ENCODE measurements at places on chromosomes 1 and 21.
A peak's percentile ranks its signal among the peaks of the same experiment; 100 is the strongest.

DNA sequence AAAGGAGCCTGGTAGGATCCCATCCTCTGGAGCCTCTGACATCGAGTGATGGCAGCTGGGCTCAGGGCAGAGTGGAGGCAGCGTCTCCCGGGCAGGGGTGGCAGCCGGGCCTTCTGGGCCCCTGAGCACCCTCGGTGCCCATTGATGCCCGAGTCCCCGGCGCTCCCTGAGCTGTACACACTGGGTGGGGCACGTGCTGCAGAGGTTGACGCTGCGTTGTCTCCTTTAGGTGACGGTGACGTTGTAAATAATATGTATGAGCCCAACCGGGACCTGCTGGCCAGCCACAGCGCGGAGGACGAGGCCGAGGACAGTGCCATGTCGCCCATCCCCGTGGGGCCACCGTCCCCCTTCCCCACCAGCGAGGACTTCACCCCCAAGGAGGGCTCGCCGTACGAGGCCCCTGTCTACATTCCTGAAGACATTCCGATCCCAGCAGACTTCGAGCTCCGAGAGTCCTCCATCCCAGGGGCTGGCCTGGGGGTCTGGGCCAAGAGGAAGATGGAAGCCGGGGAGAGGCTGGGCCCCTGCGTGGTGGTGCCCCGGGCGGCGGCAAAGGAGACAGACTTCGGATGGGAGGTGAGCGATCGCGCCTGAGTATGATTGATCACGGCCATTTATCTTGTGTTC, 117.0 kb downstream of the PRDM16 start:
- no peak for DNase-seq

DNA sequence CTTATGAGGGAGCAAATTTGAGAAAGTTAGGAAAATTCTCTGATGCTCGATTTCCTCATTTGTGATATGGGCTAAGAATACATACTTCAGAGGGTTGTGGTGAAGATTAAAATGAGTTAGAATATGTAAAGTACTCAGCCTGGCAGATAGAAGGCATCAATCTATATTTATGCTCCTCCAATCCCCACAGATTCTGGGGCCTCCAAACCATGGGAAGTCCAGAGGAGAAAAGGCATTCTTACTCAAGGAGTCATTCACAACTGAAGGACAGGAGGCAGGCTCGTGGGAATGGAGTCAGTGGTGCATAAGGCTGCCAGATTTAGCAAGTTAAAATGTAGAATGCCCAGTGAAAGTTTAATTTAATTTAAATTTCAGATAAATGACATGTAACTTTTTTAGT, 330.0 kb upstream of the POU3F1 start:
- DNase-seq: no peak

DNA sequence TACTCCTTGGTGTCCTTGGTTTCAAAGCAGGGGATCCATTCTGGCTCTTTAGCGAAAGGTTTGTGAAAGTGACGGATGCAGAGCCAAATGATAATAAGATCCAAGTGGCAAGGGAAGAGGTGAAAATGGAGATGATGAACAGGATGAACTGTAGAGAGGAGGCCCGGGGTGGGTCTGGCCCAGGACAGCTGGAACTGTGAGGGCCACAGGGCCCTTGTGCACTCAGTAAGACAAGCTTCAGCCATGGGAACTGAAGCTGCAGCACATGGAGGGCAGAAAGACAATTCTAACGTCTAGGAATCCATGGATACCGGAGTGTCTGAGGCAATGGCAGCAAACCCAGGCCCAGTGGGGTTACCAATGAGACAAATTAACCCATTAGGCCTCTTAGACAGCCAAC, 4.8 kb downstream of the KCNA2 start:
- no peak for DNase-seq

DNA sequence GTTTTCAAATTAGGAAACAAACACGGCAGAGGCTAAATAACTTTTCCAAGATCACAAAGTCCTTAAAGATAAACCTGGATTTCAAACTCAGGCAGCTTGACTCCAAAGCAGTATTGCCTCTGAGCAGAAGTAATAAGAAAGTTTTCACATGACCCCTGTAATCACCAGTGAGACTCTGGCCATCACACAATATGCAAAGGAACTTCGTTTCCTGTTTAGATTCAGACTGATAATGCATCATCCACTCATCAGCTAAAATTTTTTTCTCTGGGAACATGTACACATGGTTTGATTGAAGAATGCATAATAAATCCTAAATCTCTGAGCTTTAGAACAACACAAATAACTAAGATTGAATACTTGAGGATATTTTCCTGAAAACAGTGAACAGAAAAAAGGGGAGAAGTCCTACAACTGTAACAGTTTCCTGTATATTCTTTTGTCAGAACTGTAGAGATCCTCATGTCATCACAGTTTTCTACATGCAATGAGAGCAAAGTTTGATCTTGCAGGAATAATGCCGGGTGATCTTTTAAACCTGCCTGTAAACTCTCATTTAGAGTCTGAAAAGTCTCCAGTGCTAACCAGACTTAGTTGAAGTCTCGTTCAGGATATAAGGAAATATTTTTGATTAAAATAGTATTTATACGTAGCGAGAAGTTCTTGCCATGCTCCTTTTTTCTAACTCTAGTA, 225.3 kb downstream of the SPATA17 start:
- no peak for DNase-seq

- DNase-seq: peak; percentile 47
Measured at GRCh38 chr1:203038891-203039608, 12.8 kb downstream of the PPFIA4 start.

Data from stimulated activated CD4-positive, alpha-beta T cell treated with anti-CD3 and anti-CD28 coated beads, Interleukin-15, amount 100 ng/mL, for 1 hour (primary cell).